ENCODE measurements at places on chromosomes 3 and 15.

- peak; percentile 23 for DNase-seq
These were observed 34.4 kb upstream of the SLC6A1 start for GRCh38 chr3:10957976-10958749.

DNA sequence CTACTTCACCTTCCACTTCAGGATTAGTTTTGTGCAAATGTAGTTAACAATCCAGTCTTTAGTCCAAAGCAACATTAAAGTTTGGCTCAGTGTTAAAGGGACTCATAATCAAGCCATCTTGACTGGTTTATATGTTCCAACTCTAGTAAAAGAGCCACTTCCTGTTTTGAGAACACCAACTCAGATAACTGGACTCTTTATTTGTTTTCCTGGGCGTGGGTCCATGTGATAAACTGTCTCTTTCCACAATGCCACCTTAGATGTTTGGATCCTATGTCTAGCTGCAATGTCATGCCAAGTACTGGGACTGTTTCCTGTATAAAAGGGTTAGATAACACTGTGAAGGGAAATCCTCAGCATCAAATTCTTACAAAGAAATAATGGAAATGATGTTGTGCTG lies 545.0 kb downstream of the PYDC2 start:
- DNase-seq, result no peak

GRCh38 chr15:70882361-70882760 lies 9.9 kb downstream of the THAP10 start:
- DNase-seq, result no peak

DNA sequence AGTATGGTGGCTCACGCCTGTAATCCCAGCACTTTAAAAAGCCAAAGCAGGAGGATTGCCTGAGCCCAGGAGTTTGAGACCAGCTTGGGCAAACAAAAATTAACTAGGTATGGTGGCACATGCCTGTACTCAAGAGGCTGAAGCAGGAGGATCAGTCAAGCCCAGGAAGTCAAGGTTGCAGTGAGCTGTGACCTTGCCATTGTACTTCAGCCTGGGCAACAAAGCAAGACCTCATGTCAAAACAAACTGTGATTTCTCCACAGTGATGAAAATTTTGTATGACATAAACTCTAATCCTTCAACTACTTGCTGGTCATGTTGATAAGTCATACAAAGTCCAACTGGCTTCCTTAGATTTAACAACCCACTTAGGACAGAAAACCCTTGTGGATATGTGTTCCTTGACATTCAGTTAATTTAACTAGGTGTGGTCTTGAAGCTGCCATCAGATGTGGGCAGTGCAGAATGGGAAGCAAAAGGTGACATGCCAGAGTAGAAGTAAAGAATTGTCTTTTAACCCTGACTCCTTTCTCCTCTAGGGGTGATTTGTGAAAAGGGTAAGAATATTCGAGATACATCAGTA lies 263.3 kb downstream of the PTPRG start:
- DNase-seq, result no peak

- DNase-seq, result peak; percentile 54
These were observed 34.0 kb downstream of the PCSK6 start for GRCh38 chr15:101455291-101456025.

GRCh38 chr15:83694015-83694414 lies 40.1 kb downstream of the ADAMTSL3 start:
- DNase-seq, result no peak

DNA sequence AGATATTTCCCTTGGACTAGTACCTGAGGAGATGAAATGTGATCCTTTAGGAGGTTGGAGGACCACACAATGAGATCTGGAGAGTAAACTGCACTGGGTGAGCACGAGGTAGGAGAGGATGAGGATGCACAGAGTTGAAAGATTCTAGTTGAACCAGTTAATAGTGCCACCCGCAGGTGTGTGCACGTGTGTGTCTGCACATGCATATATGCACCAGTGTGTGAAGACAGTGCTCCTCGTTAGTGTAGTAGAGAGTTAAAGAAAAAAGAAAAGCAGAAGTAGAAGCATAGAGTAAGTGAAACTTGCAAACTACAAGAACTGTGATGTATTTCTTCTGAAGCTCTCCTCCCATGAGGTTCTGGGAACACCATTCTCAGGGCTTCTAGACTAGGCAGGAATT lies 8.4 kb downstream of the MED12L start:
- no peak for DNase-seq

- no peak for DNase-seq
These were observed 41.8 kb downstream of the HGD start for GRCh38 chr3:120640231-120640630.

DNA sequence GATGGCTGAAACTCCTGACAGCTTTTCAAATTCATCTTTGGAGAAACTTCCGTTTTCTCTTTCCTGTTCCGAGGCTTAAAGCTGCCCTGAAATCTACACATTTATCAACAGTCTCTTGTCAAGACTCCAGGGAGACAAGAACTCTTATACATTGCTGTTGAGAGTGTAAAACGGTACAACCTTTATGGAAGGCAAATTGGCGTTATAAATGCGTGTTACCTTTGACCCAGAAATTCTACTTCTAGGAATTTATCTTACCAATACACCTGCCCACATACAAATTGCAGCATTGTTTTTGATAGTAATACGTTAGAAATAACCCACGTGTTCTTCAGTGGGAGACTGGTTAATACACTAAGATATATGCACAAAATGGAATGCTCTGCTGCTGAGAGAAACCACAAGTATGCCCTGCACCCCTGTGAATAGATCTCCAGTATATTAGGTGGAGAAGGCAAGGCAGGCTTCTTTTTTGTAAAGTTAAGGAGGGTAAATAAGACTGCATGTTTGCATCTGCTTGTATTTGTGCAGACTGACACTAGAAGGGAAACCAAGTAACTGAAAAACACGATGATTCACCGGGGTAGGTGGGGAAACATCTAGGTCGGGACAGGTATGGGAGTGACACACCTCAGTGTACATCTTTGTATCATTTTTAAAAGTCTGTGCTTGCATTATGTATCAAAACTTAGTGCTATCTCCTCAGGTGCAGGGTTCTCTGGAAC lies 97.5 kb downstream of the IGF1R start:
- no peak for DNase-seq

- no peak for DNase-seq
These were observed 79.9 kb upstream of the SLC25A26 start for GRCh38 chr3:66140743-66141372.

DNA sequence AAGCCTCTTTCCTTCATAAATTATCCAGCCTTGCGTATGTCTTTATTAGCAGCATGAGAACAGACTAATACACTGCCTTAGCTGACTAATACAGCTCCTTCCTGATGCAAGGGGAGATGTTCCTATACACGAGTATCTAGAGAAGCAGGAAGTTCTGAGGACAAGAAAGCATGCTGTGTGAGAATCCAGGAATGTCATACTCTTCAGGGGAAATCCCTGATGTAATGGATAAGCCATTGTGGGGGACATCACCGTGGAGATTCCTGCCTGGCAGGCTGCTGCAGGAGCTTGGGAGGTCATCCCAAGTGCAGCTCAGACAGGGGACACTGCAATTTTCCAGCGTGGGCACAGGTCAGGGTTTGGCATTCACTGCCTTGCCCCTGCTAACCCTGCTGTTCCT lies 476.9 kb downstream of the NR2F2 start:
- DNase-seq, result no peak

DNA sequence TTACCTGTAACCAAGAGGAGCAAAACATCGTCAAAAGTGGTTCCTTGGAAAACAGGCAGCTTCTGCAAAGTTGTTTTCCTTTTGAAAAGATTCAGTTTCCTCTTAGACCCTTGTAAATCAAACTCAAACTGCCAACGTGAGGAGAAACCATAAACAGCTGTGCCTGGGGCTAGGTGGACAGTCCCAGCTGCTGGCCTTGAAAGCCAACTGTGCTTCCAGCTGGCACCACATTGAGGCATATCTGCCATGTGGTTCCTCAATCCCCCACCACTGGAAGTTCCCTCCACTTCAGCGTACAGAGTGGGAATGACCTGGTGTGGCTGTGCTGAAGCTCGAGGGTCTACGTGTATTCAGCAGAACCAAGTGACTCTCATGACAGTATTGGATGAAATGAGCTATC lies 40.9 kb downstream of the HRH1 start:
- DNase-seq, result no peak

DNA sequence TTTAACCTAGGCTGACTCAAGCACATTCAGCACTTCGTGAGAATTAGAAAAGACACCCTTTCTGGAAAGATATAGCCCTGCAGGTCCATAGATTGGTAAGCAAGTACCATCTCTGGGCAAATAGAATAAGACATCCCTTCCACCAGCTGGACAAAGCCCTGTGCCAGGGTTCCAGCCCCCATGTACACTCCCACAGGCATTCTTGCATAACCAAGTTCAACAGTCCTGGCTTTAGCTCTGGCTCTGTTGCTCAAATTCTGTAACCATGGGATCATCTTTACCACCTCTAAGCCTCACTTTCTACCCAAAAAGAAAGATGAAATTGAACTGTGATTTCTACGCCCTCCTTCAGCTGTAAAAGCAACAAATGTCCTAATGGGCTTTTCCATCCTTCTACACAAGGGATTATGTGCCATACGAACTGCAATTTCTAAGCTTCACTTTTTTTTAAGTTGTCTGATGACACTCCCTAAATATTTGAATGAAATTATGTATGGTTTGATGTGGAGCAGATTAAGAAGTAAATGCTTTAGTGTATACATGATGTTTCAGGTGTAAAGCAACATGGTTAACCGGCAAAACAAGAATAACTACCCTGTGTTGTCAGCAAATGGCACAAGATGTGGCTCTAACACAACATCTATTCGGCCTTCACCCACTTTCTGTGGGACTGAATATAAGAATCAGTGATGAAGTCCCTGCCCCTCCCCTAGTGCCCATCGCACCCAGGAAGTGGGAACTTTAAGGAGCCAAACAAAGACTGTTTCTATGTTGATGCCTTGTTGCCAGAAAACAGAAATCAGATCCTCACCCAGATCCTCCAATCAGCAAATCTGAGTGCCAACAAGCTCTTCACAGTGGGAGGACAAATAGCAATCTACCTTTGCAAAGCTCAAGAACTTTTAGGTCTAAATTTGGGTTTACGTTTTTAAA lies 165.7 kb downstream of the P3H2 start:
- DNase-seq, result no peak

- peak; percentile 45 for DNase-seq
These were observed 531.0 kb upstream of the NR2F2 start for GRCh38 chr15:95799286-95800200.

DNA sequence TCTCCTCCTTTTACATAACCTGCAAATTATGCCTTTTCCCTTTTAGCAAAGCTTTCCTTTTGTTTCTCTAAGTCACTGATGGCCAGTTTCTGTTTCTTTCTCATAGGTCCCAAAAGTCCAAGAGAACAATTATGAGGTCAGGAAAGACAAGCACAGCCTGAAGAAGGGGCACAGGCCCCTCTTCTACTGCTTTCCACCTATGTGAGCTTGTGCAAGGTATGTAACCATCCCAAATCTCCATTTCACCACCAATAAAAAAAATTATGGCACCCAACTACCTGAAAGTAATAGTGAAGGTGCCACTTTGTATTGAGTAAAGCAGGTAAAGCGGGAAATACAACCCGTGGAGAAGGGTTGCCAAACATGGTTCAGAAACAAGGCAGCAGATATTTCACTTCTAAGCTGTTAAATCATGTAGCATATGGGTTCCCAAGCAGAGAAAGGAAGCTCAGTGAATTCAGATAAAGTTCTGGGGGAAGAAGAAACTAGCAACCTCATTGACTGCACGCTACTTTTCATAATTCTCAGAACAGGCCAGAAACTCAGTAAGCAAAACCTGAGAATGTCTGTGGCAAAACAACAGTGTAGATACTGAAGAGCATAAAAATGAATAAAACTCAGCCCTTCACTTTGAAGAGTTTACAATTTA lies 4.2 kb downstream of the PLOD2 start:
- DNase-seq, result no peak

DNA sequence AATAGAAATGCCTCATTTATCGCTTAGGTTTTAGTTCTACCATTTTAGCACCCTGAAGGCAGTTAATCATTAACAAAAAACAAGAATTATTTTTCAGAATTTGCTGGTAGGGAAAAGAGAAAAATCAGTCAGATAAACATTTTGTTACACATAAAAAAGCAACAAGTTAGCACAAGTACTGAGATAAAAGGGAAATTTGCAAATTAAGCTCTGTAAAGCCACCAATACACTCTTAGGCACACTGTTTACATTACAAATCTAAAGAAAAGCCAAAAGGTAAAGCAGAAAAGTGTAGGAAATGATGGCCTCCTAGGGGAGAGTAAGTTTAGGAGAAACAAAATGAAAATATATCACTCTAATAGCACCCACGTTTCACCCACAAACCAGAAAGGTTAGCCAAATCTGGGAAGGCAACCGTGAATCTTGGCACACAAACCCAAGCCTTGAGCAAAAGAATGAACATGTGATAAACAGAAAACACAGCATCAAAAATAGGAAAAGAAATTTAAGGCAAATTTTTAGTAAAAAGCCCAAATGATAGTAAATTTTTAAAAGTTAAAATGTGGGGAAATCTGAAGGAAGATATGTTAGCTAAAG lies 1.6 kb upstream of the SATB1 start:
- DNase-seq, result no peak

DNA sequence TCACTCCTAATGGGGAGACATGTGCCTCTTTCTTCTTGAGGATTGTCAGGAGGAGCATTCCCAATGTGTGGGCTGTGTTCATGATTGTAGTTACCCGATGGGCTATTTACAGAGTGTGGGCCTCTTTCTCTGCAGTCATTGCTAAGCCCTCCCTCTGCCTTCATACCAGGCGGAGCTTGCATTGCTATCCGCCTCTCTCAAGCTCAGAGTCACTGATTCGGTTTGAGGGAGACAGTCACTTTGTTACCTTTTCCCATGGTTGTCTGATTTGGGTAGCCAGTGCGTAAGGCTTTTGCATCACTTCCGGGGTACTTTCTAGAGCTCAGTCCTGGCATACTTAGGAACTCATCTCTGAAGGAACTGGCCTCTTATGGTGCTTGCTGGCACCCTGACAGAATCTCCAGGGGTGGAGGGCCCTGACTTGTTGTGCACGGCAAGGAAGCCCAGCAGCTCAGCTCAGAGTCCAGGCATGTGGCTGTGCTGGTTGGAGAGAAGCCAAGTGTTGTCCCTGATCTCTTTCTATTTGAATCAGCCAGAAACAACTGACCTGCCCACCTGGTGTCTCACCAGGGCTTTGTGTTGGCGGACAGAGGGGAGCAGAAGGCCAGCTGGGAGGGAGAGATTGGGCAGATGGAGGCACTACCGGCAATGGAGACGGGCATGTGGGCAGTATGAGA lies 79.8 kb downstream of the EPHB1 start:
- DNase-seq, result no peak

GRCh38 chr15:98120561-98120960 lies 160.1 kb downstream of the ARRDC4 start:
- DNase-seq, result no peak

GRCh38 chr3:101913168-101913567 lies 63.9 kb downstream of the NFKBIZ start:
- no peak for DNase-seq

DNA sequence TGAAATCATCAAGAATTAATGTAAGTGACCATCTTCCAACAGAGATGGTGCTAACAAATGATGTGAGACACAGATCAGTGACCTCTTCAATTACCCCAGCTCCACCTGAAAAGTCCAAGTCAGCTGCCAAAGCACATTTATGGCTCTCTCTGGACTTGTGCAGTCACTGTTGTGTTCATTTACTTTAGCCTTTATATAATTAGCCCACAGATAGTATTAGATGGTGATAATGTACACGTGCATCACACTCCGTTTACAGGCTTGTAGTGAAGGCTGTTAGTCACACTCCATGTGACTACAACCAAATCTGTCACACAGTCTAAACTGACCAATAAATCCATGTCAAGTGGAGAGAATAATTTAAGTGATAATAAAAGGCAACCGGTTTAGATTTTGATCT lies 331.5 kb upstream of the IL12A start:
- no peak for DNase-seq
